ENCODE measurements at places on chromosomes 3 and 15.

DNA sequence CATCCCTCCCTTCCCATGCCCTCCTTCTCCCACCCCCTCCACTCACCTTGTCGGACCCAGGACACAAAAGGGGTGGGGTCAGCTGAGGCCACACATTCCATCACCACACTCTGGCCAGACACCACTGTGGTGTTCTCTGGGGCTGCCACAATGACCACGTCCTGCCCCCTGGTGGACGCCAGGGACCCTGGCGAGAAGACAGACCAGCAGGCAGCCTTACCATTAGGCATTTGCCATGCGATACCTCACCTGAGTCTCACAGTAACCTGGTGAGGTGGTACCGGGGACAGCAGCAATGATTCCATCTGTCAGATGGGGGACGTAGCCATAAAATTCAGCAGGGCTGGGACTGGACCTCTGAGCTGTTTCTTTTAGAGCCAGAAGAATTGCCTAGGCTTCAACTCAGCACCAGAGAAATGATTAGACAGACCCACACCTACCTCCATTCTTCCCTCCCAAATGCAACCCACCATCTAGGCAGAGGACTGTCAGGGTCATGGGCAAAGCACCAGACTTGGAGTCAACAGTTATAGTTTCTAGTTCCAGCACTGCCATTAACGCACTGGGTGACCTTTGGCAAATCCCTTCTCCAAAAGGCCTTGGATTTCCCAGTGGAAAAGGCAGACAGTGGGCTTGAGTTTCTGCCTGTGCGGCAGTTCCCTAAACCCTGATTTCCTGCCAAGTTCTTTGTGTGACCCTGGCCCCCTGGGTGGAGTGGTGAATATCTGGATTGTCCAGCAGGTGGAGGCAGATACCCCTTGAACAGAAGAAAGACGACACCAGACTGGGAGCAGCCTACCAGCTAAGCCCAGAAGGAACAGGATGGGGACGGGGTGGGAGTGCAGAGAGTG is 21.8 kb downstream of the IGDCC4 start:
- peak; percentile 36 for DNase-seq

DNA sequence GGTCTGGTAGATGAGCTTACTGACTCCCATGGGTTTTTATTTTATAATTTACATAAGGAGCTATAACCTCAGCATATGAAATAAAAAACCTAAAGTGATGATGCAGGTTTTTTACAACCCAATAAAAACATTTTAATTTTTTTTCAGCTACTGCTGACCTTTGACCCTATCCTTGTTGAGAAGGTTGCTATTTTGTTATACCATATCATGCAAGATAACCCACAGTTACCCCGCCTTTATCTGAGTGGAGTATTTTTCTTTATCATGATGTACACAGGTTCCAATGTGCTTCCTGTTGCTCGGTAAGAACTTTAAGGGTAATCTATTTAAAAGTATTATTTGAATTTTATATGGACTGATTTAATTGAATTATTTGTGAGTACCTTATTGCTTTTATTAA is 70.8 kb downstream of the DNAJC13 start:
- DNase-seq, result no peak

- DNase-seq, result no peak
Measured at GRCh38 chr15:82928711-82929110, 23.8 kb downstream of the HOMER2 start.

DNA sequence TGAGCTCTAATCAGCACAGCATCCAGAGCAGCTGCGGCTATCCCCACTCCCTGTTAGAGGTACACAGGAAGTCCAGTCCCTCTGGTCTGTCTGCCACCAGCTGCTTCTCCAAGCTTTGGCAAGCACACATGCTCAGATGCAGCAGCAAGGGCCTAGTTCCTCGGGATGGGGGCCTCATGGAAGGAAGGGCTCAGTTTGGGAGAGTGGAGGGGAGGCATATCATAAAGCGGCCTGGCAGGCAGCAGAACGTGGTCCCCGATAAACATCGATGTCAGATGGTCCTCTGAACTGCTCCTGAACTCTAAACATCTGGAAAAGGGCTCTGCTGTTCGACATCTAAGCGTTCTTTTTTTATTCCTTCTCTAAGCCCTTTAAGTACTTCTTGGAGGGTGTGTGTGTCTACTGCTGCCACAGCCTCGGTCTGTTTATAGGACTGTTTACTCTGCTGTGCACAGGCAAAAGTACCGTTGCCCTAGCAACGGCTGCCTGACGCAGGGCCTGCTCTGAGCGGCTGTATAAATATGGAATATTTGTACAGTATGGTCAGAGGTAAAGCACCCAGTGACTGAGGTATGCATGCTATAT is 74.6 kb downstream of the PRICKLE2 start:
- no peak for DNase-seq

DNA sequence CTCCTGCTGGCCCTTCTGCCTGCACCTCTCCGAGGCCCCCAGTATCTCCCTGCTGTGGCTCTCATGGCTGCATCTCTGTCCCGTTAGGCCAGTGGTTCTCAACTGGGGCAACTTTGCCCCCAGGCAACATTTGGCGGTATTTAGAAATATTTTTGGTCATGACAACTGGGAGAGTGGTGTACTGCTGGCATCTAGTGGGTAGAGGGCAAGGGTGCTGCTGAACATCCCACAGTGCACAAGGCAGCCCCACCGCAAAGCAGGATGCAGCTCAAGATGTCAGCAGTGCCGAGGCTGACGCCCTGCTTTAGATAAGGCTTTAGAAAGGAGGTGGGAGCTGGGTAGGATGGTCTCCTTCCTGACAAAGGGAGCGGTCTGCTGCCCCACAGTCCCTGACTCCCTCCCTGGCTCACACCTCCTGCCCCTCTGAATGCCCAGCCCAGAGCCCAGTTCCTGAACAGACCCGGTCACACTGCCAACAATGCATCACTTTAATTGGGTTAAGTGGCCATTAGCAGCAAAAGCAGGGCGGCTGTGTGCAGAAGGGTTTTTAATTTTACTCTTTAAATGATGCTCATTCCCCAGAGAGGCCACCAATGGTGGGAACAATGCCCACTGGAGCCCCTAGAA is 68.8 kb upstream of the TMEM115 start:
- DNase-seq, result no peak

- no peak for DNase-seq
Measured at GRCh38 chr3:145906755-145907154, 254.2 kb downstream of the PLOD2 start.

DNA sequence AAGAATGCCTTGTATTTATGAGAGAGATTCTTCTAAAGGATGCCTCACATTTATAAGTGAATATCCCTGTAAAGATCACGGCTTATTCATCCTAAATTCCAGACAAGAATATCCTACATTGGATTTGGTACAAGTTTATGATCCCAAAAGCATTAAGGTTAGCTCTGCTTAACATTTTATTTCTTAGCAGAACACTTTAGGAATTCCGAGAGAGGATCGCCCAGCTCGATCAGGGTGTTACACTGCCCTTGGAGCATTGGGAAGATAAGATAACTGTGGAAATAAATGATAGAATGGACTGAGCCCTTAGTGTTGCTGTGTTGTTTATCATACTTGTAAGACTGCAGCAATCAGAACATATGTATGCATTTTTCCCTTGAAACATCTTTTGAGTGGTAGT is 223.0 kb upstream of the CDIN1 start:
- DNase-seq, result no peak

- no peak for DNase-seq
Measured at GRCh38 chr3:159416856-159417255, 571.8 kb upstream of the IL12A start.

- DNase-seq, result no peak
Measured at GRCh38 chr3:52046902-52047239, 9.5 kb downstream of the DUSP7 start.

DNA sequence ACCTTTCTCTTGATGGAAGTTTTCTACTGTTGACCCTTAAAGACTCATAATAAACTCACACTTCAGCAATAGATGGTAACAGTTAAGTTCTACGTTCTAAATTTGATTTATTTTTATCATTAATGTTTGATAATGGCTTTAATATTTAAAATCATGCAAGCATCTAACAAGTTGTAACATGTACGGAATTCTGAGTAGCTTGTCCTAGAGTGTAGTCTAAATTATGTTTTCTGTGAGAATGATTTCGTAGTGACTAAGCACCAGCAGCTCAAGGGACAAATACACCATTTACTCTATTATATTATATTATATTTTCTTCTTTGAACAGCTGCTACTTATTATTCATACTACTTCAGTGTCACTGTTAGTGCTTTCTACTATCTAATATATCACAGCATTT is 345.6 kb downstream of the NLGN1 start:
- DNase-seq, result no peak

GRCh38 chr15:79028411-79028964 is 62.1 kb downstream of the RASGRF1 start:
- peak; percentile 36 for DNase-seq

DNA sequence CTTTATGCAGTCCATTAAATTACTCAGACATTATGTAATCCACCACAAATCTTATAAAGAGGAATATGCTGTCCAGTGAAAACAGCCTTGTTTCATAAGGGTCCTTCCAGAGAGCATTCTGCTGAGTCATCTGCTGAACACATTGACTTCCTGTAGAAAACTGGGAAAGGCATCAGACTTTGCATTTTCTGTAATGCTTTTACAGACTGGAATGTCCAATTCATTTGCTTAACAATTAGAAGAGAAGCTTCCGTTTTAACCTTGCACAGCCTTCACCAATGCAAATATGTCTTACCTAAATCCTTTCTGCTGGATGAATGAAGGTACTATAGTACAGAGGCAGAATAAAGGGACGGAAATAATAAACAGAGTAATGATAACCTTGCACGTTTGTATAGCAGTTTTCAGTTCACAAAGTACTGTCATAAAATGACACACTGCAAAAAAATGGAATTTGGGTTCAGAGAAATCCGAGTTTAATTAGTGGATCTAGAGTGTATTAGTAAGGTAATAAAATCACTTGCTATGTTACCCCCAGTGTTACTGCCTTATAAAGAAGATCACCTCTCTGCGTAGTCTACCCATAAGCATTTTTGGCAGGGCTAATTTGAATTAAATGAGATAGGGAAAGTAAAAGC is 301.5 kb downstream of the PYDC2 start:
- DNase-seq, result no peak

GRCh38 chr15:92705764-92706163 is 50.2 kb upstream of the FAM174B start:
- DNase-seq, result no peak

- DNase-seq, result no peak
Measured at GRCh38 chr3:55555873-55556618, 68.9 kb upstream of the WNT5A start.

DNA sequence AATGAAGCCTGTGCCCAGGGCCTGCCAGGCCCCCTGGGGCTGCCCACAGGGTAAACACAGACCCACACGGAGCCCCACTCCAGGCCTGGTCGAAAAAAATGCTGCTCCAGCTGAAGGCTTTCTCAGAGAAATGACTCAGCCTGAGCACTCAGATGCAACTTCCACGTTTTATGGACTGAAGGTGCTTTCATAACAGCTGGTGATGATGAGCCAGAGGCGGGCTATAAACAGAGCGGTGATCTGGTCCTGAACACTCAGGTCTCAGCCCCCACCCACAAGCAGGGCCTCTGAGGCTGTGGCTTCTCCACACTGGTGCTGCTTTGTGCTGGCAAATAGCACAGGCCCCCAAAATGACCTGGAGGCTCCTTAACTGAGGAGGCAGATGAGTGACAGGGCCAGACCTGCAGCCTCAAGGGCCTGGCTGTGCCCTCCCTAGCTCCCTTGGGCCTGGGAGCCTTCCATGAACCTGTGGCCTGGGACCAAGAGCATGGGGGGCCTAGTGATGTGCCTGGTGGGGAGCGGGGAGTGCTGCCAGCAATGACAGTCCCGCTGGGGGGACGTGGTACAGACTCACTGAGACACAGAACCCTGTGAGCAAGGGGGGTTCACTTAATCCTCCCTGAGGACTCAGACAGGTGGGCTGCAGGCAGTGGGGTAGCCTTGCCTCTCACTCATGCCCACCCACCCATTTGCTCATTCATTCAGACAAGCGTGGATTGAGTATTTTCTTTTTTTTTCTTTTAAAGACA is 23.0 kb upstream of the FURIN start:
- no peak for DNase-seq

GRCh38 chr3:72116226-72116625 is 331.3 kb upstream of the PROK2 start:
- DNase-seq, result no peak

GRCh38 chr3:139694542-139694941 is 16.8 kb upstream of the NMNAT3 start:
- no peak for DNase-seq

- DNase-seq, result no peak
Measured at GRCh38 chr15:22949074-22949547, 31.1 kb downstream of the CYFIP1 start.

GRCh38 chr3:7238565-7239295 is 377.8 kb downstream of the GRM7 start:
- no peak for DNase-seq

GRCh38 chr15:63176302-63176701 is 13.1 kb upstream of the RAB8B start:
- DNase-seq, result no peak

GRCh38 chr15:56804279-56804678 is 71.0 kb upstream of the ZNF280D start:
- DNase-seq, result no peak

DNA sequence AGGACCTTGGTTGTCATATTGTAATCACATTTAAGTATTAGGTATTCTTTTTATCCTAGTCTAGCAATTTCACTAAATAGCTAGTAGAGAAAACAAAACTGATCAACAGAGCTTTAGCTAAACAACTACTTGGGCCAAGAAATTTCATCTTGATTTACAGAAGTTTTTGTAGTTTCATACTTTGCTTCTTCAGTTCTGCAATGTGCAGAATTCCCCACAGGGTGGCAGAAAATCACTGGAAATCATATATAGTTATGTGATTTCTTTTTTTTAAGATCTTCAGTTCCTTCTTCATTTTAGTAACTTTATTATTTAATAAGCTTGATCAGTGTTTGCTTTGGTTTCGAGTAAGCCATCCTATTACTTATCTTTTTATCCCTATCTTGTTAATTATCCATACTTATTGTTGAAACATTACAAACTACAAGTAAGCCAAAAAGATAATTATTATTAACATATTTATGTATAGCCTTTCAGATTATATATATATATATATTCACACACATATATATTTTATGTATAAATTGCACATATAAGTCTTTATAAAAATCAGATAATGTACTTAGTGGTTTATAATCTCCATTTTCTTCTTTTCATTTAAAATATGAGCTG is 2.2 kb upstream of the BNIP2 start:
- DNase-seq, result no peak

DNA sequence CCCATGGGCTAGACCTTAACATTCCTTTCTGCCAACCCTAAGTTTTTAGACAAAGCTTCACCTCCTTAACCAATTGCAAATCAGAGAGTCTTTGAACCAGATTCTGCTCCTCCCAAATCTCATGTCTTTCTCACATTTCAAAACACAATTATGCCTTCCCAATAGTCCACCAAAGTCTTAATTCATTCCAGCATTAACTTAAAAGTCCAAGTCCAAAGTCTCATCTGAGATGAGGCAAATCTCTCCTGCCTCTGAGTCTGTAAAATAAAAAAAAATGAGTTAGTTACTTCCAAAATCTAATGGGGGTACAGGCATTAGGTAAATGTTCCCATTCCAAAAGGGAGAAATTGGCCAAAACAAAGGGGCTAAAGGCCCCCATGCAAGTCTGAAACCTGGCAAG is 43.8 kb upstream of the MYRIP start:
- no peak for DNase-seq

- no peak for DNase-seq
Measured at GRCh38 chr3:183924543-183924942, 39.9 kb upstream of the PARL start.

Data from activated T-cell treated with anti-CD3 and anti-CD28 coated beads for 48 hours (primary cell).